ENCODE measurements at places on chromosomes 2 and 18.

- no peak for DNase-seq
Observed at GRCh38 chr18:49503931-49504330, 16.9 kb upstream of the C18orf32 start.

GRCh38 chr2:24083567-24084385, 858 bp downstream of the TP53I3 start:
- DNase-seq, result peak; percentile 64

DNA sequence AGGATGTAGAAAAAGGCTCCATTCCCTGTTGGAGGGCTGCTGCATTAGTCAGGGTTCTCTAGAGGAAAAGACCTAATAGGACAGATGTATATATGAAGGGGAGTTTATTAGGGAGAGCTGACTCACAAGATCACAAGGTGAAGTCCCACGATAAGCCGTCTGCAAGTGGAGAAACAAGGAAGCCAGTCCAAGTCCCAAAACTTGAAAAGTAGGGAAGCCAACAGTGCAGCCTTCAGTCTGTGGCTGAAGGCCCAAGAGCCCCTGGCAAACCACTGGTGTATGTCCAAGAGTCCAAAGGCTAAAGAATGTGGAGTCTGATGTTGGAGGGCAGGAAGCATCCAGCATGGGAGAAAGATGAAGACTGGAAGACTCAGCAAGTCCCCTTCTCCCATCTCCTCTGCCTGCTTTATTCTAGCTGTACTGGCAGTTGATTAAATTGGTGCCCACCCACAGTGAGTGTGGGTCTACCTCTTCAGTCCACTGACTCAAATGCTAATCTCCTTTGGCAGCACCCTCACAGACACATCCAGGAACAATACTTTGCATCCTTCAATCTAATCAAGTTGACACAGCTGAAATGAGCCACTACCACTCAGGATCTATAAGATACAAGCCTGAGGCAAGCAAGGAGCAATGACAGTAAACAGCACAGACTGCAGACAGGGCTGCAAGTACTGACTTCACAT, 30.0 kb upstream of the ATG16L1 start:
- no peak for DNase-seq

- no peak for DNase-seq
Observed at GRCh38 chr18:57397440-57398132, 37.6 kb upstream of the ONECUT2 start.

- DNase-seq, result no peak
Observed at GRCh38 chr2:240686460-240686859, 3.8 kb upstream of the AQP12B start.

DNA sequence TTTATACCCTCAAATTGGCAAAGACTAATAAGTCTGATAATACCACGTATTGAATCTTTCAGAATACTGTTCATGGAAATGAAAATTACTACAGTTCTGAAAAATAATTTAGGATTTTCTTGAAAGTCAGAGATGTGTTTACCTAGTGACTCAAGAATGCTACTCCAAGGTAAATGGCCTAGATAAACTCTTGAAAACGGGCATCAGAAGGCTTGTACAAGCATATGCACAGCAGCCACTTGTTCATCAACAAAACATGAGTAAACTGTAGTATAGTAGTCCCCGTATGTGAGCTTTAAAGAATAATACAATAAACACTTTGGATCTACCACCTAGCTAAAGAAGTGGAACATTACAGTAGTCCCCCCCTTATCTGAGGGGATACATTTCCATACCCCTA, 157.5 kb downstream of the THADA start:
- no peak for DNase-seq

- no peak for DNase-seq
Observed at GRCh38 chr2:149562324-149562723, 25.3 kb downstream of the MMADHC start.

DNA sequence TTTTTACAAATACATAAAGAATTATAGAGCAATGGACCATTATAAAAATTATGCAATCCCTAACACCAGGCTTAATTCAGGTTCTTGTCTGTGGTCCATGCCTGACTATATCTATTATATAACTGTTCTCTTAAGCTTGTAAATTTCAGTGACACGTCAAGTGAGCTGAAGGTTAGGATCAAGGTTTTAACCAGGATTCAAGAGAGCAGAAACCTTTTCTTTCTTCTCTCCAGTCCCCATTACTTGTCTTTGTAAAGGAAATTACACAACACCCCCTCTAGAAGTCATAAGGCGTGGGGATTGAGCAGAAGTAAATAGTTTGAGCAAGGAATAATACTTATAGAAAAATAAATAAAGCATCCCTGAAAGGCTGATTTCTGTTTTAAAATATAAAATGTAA, 122.0 kb downstream of the ZNF521 start:
- no peak for DNase-seq

- no peak for DNase-seq
Observed at GRCh38 chr2:130303169-130303568, 39.5 kb upstream of the IMP4 start.

DNA sequence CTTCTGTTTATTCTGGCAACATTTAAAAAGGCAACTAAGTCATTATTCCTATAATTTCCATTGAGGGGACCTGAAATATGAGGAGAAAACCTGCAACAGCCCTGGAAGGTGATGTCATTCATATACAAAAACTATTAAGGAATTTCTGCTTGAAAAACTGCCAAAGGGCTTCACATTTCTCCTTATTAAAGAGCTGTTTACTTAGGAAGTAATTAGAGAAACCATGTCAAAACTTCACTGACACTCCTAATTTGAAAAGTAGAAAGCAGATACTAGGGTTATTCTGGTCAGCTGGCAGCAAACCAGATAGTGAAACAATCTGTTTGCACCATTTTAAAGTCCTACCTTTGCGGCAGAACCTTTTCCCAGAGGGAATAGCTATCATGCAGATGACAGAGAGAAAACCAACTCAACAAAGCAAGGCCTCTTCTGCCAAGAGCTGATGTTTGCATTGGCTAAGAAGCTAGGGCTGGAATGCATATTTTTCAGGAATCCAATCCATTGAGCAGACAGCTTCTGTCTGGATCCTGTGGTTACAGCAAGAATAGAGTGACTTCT, 592.2 kb upstream of the SYT4 start:
- no peak for DNase-seq

DNA sequence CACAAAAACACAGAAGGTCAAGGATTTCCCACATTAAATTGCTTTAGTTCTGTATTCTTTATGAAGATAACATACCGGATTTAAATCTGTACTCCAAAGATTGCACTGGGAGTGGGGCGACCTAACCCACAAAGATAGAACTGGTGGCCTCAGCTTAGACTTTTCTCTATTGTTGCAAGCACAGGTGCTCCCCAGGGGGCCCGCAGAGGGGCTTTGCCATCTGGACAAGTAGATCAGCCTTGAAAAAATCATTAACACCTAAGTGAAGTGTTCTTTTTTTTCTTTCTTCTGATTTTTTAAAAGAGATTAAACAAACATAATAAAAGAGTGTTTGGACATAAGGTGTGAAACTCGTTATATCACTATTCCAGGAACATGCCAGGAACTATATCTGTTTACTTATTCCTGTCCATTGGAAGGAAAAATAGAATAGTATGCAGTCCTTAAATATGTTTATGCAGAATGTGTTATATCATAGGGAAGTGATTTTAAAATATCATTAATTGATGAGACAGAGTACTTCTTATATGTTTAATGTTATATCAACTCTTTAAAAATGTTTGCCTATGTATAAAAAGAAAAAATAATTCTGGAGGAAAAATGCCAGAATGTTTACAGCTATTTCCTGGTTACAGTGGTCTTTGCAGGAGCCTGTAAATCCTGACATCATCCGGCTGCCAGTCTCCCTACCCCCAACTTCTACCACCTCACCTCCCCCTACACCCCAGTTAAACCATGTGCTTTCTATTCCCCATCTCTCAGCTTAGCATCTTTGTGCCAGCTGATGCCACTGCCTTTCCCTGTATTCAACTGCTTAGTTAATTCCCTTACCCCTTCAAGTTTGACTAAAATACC, 679.2 kb downstream of the CNTNAP5 start:
- DNase-seq, result no peak

Data from ovary (tissue), 10 donors.